ENCODE measurements at places on chromosomes 5 and 9.

- no peak for DNase-seq
These were observed 7.0 kb downstream of the UBE2QL1 start for GRCh38 chr5:6455571-6456200.

DNA sequence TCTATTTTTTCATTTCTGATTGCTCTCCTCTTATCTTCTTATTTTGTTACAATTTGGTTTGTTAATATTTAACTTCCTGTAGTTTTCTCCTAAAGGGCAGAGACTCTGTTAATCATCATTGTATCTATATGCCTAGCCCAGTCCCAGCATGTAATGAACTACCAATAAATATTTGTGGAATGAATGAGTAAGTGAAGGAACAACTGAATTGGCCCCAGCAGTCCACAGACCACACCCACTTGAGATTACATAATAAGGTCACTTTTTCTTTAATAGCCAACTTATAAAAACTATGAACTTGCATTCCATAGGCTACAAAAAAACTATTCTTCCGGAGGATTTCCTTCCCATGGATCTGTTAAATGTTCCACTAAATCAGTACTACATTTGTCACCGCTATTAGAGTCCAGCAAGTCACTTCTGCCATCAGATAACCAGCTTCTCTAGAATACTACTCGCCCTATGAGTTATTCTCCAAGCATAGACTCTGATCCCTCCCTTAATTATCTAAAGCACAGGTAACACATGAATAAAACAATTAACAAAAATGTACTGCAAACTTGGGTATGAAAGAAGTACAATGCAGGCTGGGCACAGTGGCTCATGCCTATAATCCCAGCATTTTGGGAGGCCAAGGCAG lies 27.5 kb upstream of the TNPO1 start:
- DNase-seq, result no peak

DNA sequence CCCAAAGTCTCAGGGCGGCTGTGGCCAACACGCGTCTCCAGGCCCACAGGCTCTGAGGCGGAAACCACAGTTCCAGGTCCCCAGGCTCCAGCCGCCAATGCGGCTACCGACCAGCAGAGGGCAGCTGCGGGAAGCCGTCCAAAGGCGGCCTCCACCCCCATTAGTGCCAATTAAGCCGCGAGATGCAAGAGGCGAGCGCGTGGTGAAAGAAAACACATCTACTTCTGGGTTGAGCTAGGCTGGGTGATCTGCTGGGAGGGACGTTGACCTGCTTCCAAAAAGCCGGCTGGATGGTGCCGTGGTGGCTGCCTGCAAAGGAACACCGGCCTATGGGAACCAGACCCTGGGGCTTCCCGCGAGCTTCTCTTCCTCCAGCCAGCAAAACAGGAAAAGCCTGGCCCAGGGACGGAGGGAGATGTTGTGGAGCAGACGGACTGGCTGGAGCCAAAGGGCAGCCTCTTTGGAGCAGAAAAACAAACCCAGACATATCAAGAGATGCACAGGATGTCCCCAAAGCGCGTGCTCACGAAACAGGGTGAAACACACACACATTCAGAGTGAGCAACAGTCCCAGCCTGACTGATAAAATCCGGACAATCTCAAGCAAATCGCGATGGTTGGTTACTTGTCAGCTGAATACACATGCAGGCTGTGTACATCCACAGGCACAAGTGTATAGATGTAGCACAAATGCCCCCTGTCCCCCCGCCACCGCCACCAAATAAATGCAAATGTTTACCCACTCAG lies 187.1 kb upstream of the BRINP1 start:
- DNase-seq, result peak; percentile 58

- peak; percentile 19 for DNase-seq
These were observed 2.1 kb downstream of the CHSY3 start for GRCh38 chr5:129906177-129906887.

Data from renal pelvis (tissue), 12 donors.